ENCODE measurements at places on chromosomes 4 and X.

DNA sequence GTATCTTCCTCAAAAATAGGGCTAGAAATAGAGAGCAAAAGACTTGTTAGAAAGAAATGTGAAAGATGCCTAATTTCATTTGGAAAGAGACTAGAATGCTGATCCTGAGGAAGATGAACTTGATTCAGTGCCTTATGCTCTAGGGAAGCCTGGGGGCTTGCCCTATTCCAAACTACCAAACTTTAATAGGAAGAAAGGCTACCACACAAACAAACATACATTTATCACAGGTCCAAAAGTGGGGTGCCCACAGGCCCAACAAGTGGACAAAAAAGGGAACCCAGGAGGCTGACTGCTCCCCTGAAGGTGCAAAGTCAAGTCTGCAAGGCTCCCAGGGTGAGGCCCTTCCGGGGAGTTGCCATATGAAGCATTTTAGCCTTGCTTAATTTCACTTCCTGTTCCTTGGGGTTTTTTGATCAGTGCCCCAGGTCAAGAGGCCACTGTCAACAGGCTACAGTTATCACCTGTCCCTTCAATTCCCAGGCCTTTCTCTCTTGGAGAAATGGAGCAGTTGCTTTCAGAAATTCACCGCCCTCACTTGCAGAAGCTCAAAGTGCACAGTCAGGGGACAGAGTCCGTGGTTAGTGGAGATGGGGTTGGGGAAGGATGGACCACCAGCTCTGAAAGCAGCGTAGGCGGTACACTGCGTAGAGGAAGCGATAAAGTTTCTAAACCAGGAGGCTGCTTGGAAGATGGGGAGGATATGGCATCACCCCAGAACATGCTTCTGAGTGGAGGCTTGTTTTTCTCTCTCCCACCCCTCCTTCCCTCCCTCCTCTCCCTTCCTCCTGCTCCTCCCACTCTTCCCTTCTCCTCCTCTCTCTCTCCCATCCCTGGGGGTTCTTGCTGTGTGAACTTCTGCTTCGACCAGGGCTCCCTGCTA, 36.4 kb downstream of the TMEM154 start:
- DNase-seq = no peak

DNA sequence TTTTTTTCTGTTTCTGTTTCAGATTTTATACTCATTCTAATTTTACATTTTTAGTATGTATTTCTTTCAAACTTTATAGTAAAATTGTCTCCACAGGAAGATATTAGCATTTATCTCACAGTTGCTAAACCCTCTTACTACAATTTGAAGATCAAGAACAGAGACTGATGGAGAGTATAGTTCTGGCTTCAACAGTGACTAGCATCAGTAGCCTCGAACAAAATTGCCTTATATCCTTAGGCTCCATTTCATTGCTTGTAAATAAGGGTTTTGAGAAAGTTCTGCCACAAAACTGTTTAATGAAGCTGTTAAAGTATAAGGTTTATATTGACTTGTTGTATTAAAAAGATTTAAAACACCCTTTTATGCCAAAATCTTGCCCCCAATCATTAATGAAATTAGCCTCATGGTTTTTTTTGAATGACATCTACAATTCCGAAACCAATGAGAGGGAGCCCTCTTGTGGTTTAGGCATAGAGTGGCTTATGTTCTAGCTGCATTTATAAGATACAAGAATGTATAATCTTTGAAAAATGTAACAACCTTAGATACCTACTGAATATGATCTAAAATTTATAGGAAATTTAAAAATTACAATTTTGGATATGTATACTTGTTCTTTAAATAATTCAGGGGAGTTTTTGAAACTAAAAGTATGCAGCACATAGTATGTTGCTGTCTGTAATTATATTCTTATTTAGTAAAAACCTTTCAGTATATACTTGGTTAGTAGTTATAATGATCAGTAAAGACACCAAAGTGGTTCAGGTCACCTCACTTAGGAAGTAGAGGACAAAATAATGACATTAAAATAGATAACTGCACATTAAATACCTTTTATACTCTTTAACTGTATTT, 109.8 kb upstream of the HPGD start:
- DNase-seq = no peak

DNA sequence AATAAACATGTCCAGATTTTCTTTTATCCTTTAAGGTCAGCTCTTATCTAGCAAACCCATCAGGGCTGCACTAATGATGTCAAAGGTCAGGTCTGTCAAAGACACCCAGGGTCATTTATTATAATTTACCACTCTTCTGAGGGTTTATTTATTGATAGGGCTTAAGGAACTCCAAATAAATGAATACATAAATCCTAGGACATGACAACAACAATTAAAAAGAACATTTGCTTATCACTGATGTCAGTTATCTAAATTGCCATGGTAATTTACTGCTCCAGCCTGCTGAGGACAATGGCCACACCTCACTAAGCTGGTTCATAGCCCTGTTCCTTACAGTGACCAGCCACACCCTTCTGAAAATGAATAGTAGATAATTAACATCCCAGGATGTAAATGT, 317.1 kb downstream of the UNC5C start:
- DNase-seq = no peak

- DNase-seq = no peak
Observed at GRCh38 chrX:111095974-111096895, at the start of gene PAK3. Gene PAK3 (plus strand): TSS chrX:111096191. CDS start chrX:111123104, 26,913 bp downstream.

DNA sequence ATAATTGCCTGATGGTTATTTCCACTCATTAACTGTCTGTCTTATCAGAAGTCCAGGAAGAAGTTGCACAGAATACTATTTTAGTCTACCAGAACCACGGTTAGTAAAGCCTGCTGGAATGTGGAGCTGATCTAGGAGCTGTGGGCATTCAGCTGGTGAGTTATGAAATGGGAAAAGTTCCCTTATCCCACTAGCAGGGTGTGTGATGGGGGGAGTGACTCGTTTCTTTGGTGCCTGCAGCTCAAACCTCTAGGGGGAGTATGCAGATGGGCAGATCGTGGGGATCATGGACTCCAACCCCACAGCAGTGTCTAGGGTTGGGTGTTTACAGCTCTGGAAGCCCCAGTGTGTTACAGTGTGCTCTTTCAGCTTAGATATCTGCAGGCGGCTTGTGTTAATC, 305.7 kb upstream of the BOD1L1 start:
- no peak for DNase-seq

DNA sequence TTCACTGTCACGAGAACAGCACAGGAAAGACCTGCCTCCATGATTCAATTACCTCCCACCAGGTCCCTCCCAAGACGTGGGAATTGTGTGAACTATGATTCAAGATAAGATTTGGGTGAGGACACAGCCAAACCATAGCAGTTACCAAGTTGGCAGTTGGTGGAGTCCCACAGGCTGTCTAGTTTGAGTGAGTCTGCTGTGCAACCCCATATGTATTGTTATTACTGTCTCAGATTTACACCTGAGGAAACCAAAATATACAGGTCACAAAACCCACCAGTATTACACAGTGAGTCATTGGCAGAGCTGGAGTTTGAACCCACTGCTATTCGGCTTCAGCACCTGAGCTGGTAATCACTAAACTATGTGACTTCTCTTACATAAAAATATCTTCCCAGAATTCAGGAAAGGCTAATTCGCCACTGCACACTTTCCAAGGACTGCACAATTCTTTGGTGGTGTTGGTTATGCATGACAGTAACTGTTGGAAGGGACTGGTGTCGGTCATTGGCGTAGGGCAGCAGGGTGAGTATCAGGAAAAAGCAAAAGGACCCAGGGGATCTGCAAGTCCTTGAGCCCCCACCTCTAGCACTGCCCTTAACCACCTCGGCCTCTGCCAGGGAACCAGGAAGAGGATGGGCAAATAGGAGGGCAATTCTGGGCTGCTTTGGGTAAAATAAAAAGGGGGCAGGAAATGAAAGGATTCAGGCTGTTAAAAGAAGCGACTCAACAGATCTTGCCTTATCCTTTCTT, 110.1 kb downstream of the USP46 start:
- no peak for DNase-seq

GRCh38 chrX:1587161-1587560, 4.2 kb upstream of the AKAP17A start:
- no peak for DNase-seq

DNA sequence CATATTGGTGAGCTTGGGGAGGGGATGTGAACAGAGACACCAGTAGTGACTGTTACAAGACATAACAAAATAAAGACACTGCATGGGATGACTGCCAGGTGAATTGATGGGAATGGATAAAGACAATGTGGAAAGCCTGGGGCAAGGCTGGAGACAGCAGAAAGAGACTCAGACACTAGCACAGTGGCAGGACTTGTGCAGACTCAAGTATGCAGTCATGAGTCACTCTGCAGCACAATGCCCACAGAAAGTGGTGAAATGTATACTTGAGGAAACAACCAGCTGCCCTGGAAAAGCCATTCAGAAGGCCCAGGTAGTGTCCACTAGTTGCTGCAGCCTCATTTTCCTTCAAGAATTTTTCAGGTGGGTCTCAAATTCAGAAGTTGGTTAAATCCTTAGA, 452.3 kb downstream of the MID1IP1 start:
- DNase-seq = no peak

GRCh38 chrX:16488959-16489358, 161.0 kb upstream of the S100G start:
- DNase-seq = no peak

GRCh38 chr4:8435656-8436121, 4.8 kb downstream of the ACOX3 start:
- no peak for DNase-seq

DNA sequence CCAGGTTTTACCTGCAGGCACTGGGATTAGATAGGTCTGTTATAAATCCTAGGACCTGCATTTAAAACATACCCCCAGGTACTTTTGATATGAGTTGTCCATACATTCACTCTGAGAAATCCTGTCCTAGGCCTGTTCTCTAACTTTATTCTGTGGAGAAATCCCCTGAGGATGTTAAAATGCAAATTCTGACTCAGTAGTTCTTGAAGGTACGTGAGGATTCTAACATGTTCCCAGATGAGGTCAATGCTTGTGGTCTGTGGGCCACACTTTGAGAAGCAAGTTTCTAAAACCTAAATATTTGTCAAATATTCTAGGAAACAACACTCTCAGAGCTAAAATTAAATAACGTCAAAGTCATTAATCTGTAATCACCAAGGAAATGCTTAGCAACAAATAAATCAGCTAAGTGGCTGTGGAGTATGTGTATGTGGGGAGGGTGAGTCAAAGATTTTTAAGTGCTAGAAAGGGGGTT, 101.3 kb upstream of the MAGEB16 start:
- no peak for DNase-seq

DNA sequence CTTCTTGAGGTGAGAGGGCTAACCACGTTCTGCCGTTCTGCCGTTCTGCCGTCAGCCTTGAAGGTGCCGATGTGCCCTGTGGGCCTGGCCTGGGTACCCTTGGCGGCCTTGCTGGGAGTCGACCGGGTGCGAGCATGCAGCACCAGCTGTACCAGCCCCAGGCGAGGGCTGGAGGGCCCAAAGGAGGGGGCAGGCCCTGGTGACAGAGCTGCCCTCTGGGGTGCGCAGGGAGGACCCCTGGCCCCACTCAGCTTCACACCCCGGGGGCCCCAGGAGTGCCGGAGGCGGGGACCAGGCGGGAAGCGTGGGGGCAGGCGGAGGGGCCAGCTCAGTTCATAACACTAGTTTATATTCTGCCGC, 22.1 kb downstream of the UVSSA start:
- no peak for DNase-seq

- no peak for DNase-seq
Observed at GRCh38 chr4:185925910-185926360, 113.9 kb upstream of the SORBS2 start.

DNA sequence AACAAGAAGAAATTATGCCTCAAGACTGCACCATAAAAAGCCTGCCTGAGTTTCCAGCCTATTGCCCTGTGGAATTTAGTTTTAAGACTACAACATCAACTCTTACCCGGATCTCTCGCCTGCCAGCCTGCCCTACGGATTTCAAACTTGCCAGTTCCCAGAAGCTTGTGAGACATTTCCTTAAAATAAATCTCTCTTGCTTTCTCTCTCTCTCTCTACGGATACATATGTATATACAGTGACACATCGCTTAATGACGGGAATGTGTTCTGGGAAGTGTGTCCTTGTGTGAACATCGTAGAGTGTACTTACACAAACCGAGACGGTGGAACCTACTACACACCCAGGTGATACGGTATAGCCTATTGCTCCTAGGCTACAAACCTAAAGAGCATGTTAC, 79.5 kb downstream of the CLNK start:
- no peak for DNase-seq

- DNase-seq = no peak
Observed at GRCh38 chr4:37793562-37793961, 32.9 kb upstream of the PGM2 start.

- no peak for DNase-seq
Observed at GRCh38 chrX:147958291-147958690, 22.8 kb upstream of the FMR1NB start.

GRCh38 chr4:11073621-11074051, 355.1 kb downstream of the HS3ST1 start:
- DNase-seq = no peak

DNA sequence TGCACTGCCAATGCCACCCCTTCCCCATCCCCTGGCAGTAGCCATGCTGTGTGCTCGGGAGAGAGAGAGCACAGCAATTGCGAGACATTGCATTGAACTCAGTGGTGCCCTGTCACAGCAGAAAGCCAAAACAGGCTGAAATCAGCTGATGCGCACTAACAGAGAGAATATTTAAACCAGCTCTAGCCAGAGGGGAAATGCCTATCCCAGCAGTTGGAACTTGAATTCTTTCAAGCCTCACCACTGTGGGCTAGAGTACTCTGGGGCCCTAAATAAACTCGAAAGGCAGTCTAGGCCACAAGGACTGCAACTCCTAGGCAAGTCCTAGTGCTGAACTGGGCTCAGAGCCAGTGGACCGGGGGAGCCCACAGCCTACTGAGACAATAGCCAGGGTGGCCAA, 17.7 kb upstream of the RP2 start:
- no peak for DNase-seq

- no peak for DNase-seq
Observed at GRCh38 chr4:148730766-148731165, 288.6 kb upstream of the NR3C2 start.

- no peak for DNase-seq
Observed at GRCh38 chr4:111530446-111530845, 614.8 kb upstream of the FAM241A start.

Data from stimulated activated CD8-positive, alpha-beta memory T cell treated with anti-CD3 and anti-CD28 coated beads, Interleukin-4, amount 100 ng/mL, for 1 hour (primary cell).